ENCODE measurements at places on chromosomes 12 and 14.

GRCh38 chr12:74537126-74537706 lies 419 bp upstream of the ATXN7L3B start:
- DNase-seq: peak; percentile 86

- DNase-seq: no peak
Measured at GRCh38 chr14:92459030-92459949, 54.3 kb upstream of the RIN3 start.

- peak; percentile 79 for DNase-seq
Measured at GRCh38 chr14:81990312-81990761, 456.7 kb upstream of the SEL1L start.

GRCh38 chr12:2053691-2054090 lies 904 bp downstream of the CACNA1C start:
- DNase-seq: no peak

DNA sequence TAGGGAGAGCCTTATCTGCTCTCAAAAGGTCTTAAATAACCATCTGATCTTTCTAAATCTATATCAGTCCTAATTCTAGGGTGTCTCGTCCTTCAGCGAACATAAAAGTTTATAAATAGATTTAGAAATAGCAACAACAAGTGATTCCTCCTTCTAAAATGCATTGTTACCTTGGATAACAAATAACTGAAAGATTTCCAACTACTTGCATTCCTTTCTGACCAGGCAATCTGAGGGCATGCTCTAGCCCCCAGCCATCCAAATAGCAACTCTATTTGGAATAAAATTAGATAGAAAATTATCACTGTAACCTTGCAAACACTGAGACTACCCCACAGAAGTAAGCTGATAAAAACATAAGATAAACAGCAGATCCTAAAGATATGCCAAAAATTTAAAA lies 21.8 kb upstream of the KRR1 start:
- no peak for DNase-seq

- DNase-seq: no peak
Measured at GRCh38 chr12:74608231-74608775, 70.7 kb downstream of the ATXN7L3B start.

- no peak for DNase-seq
Measured at GRCh38 chr14:90512329-90512991, 115.6 kb downstream of the CALM1 start.

DNA sequence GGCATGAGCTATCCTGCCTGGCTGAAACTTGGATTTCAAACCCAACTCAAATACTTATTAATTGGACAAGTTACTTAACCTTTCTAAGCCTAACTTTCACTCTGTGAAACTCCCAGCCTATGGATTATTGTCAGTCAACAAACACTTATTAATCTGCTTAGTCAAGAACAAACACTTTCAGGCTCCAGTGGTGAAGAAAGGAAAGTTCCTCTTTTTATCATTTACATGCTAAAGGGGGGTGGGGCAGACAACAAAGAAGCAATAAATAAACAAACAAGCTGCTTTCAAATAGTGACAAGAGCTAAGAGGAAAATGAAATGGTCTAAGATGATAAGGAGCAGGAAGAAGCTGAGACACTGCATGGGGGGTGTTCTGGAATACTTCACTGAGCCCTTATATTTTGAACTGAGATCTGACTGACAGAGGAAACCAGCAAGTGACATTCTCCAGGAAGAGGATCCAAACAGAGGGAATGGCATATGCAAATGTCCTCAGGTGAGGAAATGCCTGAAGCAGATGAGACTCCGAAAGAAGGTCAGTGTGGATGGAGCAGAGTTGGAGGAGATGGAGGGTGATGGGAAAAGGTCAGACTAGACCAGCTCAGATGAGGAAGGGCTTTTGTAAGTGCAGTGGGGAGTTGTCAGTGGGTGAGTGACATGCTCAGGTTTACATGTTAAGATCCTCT lies 259.6 kb downstream of the ITPR2 start:
- peak; percentile 65 for DNase-seq

- DNase-seq: no peak
Measured at GRCh38 chr12:117272690-117273089, 82.4 kb upstream of the FBXO21 start.

- peak; percentile 39 for DNase-seq
Measured at GRCh38 chr12:4027412-4027811, 154.2 kb upstream of the PARP11 start.

DNA sequence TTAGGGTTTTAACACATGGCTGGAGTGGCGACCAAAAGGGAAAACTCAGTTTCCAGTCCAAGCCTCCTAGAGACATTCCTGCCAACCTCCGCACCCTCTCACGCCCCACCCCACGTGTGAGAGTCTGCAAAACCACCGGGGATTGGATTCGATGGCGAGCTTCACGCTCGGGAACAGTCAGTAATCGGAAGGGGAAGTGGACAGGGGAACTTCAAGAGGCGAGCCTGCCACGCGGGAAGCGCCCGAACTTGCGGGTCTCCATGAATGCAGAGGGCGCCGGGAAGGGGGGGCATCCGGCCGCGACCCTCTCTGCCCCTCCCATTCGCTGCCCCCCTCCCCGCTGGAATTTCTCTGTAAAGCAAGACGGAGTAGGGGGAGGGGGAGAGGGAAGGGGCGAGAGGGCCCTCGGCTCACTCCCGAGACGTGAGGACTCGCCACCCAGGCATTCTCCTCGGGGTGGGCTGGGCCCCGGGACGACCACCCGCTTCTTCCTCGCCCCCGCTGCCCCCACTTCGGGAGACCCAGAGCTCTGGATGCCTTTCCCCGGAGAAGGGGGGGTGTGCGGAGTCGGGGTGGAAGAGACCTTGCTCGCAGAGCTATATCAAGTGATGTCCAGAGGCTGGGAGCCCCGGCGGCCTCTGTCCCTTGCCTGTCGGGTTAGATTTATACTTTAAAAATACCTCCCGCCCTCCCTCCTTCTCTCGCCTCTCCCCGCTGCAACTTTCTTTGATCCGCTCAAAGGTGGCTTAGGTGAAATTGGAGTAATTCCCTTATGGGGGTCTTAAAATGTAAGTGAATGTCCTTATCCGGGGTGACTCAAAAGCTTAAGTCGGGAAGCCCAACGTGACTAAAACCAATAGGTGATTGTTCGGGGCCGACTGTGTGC lies 2.5 kb upstream of the CCND2 start:
- DNase-seq: peak; percentile 78

DNA sequence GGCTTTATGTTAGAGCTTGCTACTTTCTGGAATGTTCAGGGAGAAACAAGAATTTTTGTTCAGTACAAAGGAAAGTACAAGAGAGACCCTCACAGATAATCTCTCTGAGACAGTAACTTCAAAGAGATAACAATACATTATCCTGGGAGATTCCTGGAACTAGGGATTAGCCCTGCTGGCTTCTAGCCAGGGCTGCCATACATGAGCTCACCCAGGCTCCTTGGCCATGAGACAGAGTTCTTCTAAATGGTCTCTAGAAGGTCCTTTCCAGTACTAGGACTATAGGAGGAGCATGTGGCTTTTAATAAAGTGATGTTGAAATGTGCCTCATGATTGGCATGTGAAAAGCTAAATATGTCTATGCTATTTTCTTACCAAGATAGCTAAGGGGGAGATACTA lies 342.5 kb downstream of the EMP1 start:
- DNase-seq: no peak

DNA sequence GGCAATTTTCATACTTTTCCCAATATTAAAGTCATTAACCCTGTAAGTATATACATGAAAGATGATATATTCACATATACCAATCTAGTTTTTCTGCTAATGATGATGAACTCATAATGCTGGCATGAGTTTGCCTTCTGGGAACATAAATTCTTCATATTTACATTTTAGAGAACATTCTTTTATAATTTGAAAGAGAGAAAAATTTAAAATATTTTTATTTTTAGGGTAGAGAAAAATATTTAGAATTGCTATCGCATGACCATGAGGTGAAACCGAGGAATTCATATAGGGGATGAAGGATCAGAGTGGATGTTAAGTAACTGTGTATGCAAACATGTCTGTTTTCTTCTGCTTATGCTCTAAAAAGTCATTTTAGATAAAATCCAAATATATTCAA lies 825.3 kb upstream of the FLRT2 start:
- DNase-seq: no peak

All from OCI-M1 (cell line).